ENCODE measurements at places on chromosomes 3 and 15.

DNA sequence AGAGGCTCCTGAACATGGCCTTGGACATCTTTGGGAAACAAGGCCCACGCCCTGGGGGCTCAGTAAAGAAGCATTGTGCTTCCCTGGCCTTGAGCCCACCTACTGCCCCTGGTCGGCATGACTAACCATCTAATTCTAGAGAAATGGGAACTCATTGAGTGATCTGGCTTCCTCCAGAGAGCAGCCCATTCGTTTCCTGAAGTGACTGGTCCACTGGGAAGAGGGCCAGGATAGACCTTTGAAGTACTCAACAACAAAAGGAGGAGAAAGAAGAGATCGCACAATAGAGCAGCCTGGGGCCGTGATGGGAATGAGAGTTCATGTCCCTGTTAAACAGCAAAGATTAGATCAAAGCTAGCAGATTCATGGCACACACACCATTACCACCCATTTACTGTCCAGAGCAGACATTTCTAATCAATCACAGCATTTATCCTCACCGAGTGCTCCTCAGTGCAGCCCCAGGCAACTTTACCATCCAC is 514.4 kb upstream of the PROK2 start:
- DNase-seq = no peak

GRCh38 chr15:32993285-32993684 is 201.2 kb downstream of the FMN1 start:
- DNase-seq = no peak

DNA sequence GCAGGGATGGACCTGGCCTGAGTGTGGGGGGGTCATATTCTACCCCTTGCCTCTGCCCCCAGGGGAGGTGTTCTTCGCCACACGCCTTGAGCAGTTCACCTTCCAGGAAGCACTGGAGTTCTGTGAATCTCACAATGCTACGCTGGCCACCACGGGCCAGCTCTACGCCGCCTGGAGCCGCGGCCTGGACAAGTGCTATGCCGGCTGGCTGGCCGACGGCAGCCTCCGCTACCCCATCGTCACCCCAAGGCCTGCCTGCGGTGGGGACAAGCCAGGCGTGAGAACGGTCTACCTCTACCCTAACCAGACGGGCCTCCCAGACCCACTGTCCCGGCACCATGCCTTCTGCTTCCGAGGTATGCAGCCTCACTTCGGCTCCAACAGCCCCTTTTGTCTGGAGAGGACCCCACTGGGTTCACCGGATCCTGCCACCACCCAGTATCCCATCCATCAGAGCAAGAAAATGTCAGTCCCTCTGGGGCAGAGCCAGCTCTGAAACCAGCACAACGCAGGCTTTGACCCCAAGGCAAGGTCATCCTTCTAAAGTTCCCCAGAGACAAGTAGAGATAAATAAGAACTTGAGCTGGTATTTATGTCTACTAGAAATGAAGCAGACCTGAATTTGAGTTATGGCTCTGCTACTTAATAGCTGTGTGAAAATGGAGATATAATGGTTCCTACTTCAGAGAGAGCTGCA is 45.8 kb downstream of the HAPLN3 start:
- no peak for DNase-seq

GRCh38 chr3:4060064-4060463 is 243.1 kb upstream of the SETMAR start:
- no peak for DNase-seq

GRCh38 chr15:99371180-99372103 is 120.2 kb downstream of the LRRC28 start:
- no peak for DNase-seq

GRCh38 chr15:62413153-62413552 is 248.1 kb upstream of the C2CD4B start:
- DNase-seq = no peak

- no peak for DNase-seq
These were observed 85.4 kb downstream of the MAGI1 start for GRCh38 chr3:65953301-65953812.

DNA sequence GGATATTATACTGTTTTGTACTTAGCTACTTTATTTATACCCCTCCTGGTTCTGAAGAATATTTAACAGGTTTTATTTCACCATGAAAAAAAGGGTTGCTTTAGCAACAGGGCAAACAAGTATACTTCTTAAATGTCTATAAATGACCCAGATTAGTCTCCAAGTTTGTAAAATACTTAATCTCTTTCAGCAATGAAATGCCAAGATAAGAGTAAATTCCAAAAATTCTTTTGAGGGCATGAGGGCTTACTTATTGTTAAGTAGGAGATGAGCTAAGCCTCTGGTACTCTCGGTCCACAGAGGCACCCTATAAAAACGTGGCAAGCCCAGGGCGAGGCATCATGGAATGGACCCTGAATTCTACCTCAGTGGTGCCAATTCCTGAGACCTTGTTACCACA is 264.8 kb upstream of the NSMCE3 start:
- DNase-seq = no peak

DNA sequence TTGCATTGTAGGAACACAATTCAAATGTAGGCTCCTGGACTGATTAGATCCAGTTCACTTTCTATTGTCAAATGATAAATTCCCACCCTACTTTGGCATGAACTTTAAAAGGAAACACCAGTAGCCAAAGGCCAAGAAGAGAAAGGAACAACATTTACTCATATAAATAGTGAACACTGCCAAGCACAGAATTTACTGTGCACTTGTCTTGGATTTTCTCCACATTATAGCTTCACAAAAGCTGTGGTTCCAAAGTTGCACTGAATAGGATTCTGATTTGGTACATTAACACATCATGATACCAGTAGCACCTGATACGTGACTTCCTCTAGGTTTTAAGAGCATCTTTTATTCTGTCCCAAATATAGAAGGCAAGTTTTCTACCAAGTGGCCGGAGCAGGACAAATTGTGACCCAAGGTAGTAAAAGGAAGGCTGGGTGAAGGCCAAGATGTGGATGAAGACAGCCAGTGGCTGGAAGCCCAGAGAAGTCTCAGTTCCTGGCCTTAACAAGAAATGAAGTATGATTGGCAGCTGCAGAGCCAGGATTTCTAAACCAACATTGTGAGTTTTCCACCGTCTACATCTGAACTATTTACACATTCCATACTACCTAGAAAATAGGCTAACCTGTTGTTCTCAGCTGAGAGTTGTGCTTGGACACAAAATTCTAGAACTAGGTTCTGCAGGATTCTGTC is 206.7 kb downstream of the THRB start:
- DNase-seq = no peak

DNA sequence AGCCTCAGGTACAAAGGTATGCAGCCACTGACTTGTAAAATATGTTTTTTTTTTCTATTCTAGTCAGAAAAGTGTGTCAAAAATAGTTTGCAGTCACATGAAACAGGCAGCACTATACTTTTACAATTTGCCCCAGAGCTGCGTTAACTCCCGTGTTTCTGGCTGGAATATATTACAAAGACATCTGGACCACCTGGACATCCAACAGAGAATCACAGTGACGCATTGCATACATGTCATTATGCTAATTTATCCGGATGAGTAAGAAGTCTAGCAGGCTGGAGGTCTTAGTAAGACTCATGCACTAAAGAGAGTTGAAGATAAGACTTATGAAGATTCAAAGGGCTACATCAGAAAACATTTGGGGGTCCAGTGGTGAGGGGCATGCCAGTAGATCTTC is 39.2 kb upstream of the STRIT1 start:
- no peak for DNase-seq

- no peak for DNase-seq
These were observed 53.5 kb upstream of the PRTG start for GRCh38 chr15:55796321-55796965.

GRCh38 chr3:190192087-190192486 is 71.4 kb upstream of the P3H2 start:
- DNase-seq = no peak

GRCh38 chr15:72564091-72564490 is 90.0 kb downstream of the ARIH1 start:
- no peak for DNase-seq

DNA sequence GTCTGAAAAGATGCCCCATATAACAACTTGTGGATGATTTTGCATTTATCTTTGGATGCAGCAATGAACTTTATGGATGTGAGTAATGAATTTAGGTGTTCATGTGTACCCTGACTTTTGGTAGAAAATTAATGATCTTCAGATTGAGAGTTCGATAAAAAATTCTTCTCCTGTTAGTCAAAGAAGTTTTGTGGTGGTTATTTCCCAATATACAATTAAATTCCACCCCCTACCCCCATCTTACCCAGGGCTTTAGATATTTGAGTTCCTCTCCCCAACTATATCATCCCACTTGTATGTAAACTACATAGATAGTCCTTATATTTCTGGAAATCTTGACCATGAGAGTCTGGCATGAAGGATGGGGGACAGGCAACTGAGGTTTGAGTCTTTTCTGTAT is 126.1 kb upstream of the ALDH1A3 start:
- no peak for DNase-seq

DNA sequence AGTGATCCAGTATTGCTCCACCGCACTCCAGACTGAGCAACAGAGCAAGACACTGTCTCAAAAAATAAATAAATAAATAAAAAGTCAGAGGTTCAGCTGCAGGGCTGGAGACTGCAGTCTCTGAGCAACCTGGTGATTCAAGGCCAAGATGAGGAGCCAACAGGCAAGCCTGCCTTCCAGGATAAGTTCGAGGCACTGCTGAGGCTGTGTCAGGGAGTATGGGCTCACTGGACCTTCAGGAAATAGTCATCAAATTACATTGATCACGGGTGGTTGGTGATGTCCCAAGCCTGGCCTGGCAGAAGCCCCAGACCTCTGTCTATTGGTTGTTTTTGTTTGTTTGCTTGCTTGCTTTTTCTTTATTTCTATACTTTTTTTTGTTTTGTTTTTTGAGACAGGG is 41.5 kb downstream of the IDH2 start:
- DNase-seq = no peak

DNA sequence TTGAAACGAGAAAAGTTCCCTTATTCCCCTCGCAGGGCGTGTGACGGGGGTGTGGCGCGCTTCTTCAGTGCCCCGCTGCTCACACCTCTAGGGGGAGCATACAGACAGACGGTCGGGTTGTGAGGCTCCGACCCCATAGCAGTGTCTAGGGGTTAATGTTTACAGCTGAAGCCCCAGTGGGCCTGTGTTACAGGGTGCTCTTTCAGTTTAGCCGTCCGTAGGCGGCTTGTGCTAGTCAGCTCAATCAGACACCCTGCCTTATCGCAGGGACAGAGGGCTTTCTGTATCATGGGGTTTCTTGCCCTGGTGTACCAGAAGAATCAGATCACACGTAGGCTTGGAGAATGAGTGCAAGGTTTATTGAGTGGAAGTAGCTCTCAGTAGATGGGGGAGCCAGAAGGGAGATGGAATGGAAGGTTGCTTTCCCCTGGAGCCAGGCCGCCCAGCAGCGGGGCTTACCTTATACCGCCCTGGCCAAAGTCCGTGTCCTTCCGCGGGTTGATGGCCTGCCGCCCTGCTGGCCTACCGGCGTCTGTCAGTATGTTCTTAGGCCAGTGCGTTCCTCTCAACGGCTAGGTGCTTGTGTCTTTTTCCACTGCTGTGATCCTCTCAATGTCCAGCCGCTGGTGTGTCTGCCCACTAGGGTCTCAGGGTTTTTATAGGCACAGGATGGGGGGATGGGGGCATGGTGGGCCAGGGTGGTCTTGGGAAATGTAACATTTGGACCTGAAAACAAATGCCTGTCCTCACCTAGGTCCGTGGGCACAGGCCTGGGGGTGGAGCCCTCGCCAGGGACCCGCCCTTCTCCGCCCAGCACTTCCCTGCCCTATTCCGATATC is 32.2 kb upstream of the ACP3 start:
- DNase-seq = no peak

- DNase-seq = peak; percentile 97
These were observed at the start of gene EEF1AKMT4 for GRCh38 chr3:184249412-184250166. EEF1AKMT4 (plus strand) TSS chr3:184249672; CDS start chr3:184249695, 23 bp downstream.

DNA sequence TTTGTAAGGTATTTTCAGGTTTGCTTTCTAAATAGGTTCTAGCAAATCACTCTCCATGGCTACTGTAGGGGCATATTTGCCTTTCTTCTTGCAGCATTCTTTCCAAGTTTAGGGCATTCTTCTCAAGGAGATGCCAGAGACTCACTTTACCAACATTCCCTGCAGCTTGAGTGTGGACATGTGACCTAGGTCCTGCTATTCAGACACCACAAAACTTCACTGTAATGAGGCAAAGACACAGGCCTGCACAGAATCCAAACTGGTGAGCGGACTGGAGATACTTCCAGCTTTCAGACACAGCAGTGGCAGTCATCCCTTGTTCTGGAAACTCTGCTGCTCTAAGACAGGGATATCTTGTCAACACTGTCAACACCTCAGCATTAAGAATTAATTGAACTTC is 146.4 kb upstream of the PFN2 start:
- DNase-seq = no peak

- DNase-seq = no peak
These were observed 211.9 kb upstream of the MRPL3 start for GRCh38 chr3:131714585-131715220.

- DNase-seq = no peak
These were observed 484.4 kb upstream of the TPRG1 start for GRCh38 chr3:188687389-188687788.

DNA sequence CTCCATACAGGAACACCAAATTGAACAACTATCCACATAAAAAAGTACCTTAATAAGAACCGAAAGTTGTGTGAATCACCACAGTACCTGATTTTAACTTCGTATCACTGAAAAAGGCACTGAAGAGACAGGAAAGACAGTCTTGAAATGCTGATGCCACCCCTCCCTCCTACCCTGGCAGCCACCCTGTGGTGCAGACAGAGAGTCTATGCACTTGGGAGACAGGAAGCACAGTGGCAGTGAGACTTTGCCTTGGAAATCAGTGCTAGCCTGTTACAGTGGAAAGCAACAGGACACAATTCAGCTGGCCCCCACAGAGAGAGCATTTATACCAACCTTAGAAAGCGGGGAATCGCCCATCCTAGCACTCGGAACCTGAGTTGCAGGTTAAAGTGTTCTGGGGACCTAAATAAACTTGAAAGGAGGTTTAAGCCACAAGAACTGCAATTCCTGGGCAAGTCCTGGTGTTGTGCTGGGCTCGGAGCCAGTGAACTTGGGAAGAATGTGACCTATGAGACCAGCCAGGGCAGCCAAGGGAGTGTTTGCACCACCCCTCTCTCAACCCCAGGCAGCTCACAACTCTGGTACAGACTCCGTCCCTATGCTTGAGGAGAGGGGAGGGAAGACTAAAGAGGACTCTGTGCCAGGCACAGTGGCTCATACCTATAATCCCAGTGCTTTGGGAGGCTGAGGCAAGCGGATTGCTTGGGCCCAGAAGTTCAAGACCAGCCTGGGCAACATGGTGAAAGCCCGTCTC is 240.1 kb downstream of the ISL2 start:
- no peak for DNase-seq

DNA sequence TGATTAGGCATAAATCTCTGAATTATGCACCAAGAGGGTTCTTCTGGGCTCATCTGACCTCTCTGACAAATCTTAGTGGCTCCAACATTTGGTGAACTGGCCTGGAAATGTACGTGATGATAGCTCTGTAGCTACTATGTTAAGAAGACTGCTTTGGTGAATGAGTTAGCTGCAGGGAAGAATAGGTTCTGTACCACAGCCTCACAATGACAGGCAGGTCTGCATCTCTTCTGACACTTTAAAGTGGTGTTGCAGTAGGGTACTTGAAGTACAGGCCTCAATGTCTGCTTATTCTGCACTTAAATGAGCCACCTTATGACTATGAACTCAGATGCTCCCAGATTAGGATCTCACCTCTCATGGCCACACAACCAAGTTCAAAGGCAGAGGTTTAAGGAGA is 7.0 kb downstream of the FGF7 start:
- DNase-seq = no peak

- DNase-seq = no peak
These were observed 39.4 kb downstream of the KAT2B start for GRCh38 chr3:20079621-20080020.

Data from HL-60 (cell line).